Fibroblast of skin of right quadriceps (primary cell): ENCODE measurements at places on chromosomes 2 and 18.
A peak's percentile ranks its signal among the peaks of the same experiment; 100 is the strongest.

DNA sequence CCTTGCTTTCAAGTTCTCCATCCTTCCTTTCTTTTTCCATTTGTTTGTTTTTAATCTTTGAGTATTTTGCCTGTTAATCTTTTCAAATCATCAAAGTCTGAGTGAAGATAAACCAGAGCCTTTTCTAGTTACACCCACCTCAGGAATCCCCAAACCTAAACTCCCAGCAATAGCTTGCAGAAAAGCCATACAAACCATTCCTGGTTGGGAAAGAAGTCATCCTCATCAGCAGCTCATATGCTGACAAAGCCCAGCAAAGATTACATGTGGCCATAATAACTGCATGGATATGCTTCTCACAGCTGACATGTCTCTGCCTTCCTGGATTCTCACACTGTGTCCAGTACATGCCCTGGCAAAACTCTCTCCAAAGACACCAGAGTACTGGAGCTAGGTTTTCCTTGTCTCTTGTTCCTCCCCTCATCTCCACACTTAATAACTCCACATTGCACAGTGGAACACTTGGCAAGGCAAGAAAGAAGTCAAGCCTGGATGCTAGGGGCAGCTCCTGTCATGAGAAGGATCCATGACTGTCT, 126.4 kb upstream of the TLK1 start:
- no peak for DNase-seq

DNA sequence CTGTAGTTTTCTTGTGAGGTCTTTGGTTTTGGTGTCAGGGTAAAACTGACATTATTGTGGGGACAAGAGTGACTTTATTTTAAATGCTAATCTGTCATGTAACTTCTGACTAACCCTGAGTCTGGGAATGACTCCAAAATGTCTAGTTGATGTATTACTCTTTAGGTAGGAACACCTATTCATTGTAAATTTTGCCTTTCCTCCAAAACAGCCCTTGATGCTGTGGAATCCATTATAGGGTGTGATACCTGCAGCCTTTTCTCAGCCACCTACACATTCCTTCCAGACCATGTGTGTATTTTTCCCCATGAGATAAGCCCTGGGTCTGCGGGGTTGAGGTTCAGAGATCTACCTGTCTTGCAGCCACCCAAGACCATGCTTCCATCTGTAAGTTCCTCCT, 4.1 kb upstream of the PRR30 start:
- DNase-seq, result no peak

GRCh38 chr2:178860551-178860950, 53.3 kb upstream of the TTN start:
- DNase-seq, result no peak

DNA sequence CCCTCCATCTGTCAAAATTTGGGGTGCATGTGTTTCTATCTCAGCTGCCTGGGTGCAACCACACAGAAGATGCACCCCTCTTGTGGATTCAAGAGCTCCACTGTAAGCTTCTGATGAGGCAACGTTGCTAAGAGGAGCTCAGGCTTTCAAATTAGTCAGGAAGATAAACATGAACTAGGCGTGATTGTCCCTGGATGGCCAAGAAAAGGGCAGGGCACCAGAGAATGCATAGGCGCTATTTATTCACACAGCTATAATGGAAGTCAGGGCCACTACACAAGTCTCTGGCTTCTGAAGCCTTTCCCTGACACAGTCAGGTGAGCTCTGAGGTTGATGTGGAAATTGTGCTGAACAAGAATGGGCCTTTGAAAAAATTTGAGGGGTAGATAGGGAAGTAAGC, 1466.0 kb upstream of the CELF4 start:
- no peak for DNase-seq

DNA sequence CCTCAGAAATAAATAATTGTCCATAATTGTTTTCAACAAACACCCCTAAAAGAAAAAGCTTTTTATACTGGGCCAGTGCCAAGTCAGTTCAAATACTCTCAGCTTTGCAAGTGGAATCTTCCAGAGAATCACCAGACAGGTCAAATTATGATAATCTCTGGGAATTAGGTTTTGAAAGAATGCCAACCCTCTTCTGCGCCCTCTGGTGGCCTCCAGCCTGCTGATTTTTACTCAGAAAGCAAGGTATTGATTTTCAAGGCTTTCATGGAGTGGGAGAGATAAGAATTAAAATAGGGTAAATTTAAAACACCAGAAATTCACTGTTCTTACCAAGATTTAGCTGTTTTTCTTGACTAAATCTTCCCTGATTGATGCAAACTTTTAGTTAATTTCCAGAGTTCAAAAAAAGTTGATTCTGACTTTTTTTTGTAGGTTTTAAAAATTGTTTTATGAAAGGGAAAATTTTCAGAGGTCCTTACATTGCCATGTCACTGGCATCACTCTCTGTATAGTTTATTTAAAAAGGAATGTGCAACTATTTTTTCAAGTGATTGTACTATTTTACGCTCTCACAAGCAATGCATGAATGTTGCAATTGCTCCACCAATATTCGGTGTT, 282.9 kb upstream of the TNP1 start:
- no peak for DNase-seq

DNA sequence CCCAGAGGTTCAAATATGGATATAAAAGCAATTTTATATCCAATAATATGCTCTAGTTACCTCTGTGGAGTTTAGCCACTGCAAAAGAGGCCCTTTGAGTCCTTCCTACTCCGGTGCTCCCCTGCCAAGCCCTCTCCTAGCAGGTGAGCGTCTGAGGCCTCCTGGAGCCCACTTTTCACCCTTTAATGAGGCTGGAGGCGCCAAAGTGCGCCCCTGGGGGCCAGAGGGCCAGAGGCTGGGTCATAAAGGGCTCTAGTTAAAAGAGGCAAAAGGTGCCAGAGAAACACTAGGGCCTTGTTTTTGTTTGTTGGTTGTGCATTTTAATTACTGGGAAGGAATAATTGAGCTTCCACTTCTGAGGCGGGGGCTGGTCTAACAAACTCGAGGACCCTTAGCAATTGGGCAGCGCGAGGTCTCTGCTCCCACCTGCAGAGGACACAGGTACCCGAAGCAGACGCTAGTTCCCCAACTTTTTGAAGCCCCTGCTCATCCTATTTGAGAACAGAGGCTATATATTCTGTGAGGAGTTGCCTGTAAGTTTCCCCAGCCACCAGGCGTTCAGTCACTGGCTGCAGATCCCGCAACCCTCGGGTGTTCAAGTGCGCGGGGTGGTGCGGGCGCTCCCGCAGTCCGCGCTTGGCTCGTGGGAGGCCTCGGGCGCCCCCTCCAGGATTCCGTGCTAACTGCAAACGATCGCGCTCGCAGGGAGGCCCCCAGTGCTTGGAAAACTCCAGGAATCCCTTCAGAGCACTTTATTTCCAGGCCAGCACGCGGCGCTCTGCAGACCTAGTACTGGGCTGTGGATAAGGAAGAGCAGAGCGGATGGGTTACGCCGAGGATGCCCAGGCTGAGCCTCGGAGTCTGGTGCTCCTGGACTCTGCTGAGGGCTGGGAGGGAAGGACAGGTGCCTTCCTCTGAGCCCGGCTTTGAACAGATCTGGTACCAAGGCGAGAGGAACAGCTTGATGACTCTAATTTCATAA, 14.1 kb downstream of the MSGN1 start:
- DNase-seq, result peak; percentile 76

DNA sequence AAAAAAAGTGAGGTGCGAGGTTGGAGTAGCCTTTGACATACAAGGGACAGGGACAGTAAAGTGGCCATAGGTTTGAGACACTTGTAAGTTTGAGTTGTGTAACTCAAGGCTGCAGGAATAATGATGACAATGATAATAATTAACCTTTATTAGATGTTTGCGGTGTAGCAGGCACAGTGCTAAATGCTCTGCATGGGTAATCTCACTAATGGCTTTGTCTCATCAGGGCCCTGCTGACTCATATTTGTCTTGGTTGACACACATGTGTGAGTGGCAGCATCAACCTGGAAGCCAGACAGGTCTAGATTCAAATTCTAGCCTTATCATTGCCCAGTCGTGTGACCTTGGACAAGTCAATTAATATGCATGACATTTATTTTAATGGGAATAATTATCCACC, 126.2 kb downstream of the FSHR start:
- no peak for DNase-seq

- no peak for DNase-seq
Measured at GRCh38 chr2:231391981-231392380, 3.5 kb upstream of the B3GNT7 start.

DNA sequence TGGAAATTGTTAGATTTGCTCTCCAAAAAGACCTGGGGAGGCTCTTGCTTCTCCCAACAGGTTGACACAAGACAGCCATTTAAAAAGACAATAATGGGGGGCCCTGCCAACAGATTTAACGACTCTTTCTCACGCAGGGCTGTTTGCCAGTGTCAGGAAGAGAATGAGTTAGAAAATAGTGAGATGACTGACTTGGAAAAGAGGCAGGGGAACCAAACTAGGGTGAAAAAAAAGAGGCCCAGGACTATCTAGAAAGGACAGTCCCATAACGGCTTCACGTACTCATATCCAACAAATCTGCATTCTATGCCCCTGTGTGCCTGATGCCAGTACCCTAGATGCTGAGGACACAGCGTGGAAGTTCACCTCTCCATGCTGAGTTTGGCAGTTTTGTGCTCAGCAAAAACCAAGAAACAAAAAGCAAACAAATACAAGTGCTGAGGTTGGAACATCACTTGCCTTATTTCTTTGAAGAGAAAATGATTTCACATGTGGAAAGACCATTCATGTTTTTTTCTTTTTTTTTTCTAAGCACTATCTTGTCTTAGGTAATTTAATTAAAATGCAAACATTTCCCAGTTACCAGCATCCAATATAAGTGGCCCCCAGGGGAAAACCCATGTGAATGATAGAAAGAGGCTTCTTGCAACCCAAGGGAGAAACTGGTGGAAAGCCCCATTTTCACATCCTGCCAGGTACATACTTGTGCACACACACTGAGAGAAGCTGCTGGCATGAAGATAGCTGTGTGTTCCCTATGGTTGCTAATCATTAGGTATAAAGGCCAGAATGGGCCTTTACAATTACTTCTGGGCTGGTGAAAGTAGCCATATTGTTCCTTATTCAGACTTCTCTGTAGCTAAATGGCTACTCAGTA, 10.6 kb upstream of the WIPF1 start:
- no peak for DNase-seq

DNA sequence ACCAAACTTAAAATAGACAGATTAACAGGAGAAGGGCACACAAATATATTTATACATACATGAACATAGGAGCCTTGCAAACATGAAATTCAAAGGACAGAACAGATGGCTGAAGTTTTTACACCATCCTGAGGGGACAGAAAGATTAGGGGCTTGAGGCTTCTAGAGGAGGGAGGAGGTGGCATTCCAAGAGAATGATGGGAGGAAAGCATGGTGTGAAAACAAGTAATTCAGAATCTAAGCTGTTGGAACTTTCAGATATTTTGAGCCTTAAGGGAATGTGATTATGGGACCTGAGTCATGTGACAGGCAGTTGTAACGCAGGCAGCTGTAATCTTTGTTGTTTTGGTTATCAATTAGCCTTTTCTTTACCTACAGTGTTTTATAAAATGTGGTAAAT, 225.2 kb upstream of the SPOPL start:
- no peak for DNase-seq

DNA sequence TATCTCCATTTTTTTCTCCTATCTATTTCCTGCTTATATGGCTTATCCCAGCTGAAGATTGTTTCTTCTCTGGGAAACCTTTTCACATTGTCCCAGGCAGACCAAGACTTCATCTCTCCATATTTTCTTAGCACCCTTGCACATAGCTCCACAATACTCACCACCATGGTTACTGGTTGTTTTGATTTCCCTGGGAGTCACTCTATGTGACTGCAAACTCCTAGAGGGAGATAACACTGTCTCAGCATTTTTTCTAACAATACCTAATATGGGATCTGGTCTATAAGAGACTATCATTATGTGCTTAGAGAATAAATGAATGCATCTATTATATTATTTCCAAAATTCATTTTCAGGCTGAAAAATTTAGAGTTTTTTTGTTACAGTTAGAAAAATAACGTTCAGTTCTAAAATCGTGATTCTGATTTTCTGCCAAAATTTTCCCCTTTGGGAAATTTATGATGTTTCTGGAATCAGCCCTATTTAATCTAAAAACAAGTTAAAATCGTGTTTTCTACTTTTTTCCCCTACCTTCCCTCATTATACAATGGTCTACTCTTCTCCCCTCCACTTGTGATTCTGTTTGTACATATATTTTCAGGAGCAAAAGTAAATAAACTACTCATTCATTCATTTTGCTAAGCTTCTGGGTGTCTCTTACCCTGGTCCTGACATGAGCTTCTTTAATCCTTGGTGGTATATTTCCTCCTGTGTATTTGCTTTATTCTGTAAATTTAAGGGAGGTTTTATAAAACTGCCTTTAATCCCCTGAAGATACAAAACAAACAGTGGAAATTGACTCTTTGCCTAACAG, 95.4 kb downstream of the HNMT start:
- no peak for DNase-seq

DNA sequence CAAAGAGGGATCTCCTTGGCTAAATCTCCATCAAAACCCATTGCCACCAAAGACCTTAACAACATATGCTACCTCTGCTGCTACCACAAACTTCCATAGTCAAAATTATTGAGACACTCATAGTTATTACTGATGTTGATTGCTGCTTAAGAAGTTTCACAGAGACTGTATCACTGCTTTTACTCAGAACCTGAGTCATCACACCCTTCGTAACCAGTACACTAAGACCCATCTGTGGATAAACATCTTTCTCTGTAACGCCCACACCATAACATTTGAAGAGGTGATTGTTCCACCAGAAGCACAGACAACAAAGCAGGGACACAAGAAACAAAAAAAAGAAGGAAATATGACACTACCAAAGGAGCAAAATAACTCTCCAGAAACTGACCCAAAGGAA, 1563.1 kb downstream of the LRP1B start:
- DNase-seq, result peak; percentile 7

- DNase-seq, result peak; percentile 82
Measured at GRCh38 chr18:44887227-44887631, 206.5 kb downstream of the SETBP1 start.

- no peak for DNase-seq
Measured at GRCh38 chr2:105776560-105776928, 31.8 kb downstream of the NCK2 start.

DNA sequence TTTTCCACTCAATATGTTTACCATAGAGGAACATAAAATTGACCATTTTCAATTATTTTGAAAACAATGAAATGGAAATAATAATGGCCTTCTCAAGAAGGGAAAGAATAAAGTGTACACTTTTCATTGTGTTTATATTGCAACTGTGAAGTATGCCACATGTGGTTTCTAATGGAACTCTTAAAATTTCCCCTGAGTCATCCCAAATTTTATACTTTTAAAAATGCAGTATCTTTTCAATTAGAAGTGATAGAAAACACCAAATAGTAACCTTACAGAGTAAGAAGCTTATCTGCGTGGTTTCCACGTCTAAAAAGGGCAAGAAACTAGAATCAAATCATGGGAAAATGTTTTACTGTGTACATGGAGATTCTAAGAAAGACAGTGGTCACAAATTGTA, 70.0 kb downstream of the SCG2 start:
- peak; percentile 23 for DNase-seq

DNA sequence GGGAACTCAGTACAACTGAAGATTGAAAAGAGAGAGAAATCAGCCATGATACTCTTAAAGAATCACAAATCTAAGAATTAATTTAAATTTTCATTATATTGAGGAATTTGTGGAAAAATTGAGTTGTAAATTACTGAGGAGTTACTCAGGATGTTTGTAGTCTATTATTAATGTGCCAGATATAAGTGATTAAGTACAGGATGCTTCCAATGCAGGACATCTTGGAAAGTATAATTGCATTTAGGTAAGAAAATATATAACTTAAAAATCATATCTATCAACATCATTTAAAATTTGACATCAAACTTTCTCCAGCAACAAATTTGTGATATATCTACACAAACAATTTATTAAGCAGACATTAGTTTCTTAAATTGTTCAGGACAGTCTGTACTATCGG, 1.3 kb downstream of the CALCRL start:
- no peak for DNase-seq
